Right hindlimb (tissue), 1 donor: ENCODE measurements at places on chromosomes 2 and 18.
A peak's percentile ranks its signal among the peaks of the same experiment; 100 is the strongest.

DNA sequence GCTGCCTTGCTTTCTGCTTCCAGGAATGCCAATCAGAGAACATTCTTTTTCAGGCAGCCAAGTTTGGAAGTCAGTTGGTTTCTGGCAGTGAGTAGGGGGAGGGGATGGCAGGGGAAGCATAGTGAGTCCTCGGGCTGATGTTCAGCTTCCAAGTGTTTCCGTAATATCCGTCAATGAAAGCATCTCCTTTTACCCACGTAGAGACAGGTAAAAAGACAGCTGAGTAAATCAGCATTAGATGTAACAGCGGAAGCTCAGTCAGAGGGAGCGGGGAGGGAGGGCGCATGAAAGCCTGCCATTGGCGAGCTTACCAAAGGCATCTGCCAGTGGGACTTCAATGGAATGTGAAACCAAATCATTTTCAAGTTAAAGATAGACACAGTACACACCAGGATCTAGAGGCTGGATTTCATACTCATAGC is 117.1 kb upstream of the DTNA start:
- DNase-seq, result peak; percentile 78

- DNase-seq, result no peak
These were observed 74.8 kb downstream of the WDSUB1 start for GRCh38 chr2:159211447-159212396.

- DNase-seq, result no peak
These were observed 219.7 kb upstream of the EPHA4 start for GRCh38 chr2:221791844-221792243.

DNA sequence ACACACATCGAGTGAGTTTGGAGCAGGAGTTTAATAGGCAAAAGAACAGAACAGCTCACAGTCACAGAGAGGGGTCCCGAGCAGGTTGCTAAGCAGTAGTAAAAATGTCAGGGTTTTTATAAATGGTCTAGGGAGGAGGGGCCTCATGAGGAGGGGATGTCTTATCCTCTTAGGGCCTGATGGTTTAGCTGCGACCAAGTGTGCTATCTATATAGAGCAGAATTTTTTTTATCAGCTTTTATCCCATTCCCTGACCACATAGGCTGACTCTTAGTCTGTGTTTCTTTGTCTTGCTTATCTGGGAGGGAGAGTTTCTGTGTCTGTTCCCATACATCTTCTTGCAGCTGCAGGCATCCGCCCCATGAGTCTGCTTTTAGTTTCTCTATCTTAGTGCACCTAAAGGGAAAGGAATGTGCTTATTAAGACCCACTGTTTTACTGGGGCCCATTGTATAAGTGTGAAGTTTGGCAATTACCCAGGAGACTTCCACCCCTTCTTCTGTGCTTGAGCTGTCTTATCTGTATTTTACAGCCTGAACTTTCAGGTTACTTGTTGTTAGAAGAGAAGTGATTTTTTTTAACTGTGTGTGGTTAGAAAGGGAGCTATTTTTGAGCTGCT is 30.4 kb upstream of the GMCL1 start:
- DNase-seq, result no peak

DNA sequence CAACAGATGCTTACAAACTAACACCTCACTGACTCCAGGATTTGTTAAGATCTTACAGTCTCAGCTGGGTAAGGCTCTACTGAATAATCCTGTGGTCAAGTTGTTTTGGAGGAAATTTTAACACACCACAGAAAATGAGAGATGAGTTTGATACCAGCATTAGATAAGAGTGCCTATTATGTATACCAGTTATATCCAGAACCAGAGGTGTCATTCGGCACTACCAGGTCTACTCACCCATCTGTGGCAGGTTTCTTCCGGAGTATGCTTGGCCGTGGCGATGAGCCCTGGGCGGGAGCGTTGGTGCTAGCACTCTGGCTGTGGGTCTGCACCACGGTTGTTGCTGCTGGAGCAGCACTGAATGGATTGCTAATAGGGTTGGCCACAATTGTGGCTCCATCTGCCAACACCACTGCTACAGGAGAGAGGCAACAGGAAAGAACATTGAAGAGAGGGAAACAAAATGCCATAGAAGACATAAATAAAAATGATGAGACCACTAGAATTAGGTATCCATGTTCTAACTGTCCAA is 41.2 kb downstream of the SAP130 start:
- DNase-seq, result no peak

GRCh38 chr2:152508446-152508845 is 173.5 kb downstream of the FMNL2 start:
- DNase-seq, result no peak

- no peak for DNase-seq
These were observed 109.7 kb downstream of the LPIN1 start for GRCh38 chr2:11856095-11856494.

DNA sequence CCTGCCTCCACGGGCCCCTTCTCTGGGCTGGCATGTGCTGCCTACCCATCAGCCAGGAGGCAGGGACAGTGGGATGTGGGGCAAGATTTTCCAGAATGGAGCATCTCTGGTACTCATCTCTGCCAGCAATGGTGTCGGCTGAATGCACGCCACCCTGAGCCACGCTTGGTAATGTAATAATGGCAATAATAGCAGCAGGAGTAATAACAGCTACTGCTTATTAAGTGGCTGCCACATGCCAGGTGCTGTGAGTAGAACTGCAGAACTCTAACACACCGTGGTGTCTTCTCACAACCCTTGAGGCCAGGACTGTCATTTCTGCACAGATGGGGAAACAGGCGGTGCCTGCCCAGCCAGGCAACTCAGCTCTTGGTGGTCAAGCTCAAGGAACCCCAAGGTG is 113.6 kb downstream of the CELF4 start:
- no peak for DNase-seq

DNA sequence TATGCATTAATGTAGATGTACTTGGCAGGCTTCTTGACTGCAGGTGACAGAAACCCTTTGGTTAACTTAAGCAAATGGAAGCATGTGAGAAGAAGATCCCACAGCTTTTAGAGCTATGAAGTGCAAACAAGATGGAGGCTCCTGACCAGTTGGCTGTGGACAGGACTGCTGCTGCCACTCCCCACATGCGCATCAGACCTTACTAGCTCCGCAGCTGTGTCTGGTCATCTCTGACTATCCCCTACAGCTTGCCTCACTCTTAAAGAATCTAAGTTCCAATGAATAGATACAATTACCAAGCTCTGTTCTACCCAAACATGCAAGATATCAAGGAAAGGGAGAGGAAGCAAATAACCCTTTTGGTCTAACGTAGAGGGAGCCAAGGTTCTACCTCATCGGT is 587.6 kb downstream of the DSC3 start:
- no peak for DNase-seq

- no peak for DNase-seq
These were observed 36.0 kb upstream of the DARS1 start for GRCh38 chr2:136021406-136021805.

DNA sequence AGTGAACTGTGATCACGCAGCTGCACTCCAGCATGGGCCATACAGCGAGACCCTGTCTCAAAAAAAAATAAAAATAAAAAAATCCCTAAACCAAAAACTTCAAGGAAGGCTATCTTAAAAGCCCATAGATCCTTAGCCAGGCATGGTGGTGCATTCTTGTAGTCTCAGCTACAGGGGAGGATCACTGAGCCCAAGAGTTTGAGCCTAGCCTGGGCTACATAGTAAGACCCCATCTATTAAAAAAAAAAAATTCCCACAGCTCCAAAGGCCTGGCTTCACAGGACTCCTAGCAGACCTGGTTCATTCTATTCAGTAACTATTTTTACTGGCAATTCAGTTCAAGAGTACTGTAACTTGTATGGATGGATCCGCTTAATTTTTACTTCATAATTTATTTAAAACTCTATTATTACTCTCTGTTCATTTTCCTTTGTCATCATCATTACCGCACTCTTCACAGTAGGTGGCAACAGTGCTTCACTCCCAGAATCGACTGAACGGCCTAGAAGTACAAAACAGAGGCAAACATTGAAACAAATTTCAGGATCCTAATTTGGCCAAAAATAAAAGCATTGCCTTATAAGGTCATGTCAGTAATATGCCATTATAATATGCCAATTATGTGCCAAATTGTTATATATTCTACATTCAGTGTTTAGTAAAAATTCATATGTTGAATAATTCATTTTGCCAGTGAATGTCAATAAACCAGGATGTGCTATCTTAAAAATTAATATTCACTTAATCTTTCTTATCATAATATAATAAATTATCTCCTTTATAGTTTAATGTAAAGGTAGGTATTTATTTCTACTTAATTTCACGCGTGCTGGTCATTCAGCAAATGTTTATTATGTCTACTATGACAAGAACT is 14.3 kb upstream of the STAM2 start:
- peak; percentile 43 for DNase-seq

GRCh38 chr2:180306346-180306745 is 299.2 kb upstream of the CWC22 start:
- no peak for DNase-seq
